T-cell (primary cell): ENCODE measurements at places on chromosomes 3 and 15. TPM values are rescaled to one million over a fixed set of nuclear protein-coding genes. Genes with fewer than 3 reads are reported as not detected.

- DNase-seq: no peak
- H3K4me1 ChIP-seq: no peaks in the 10 kb centered on the region
- H3K36me3 ChIP-seq: peaks cover 64% of the 10 kb centered on the region
- no peak overlapping the region for H3K27ac ChIP-seq
Measured at GRCh38 chr3:37301980-37302708, 127.8 kb upstream of the LRRFIP2 start.

- DNase-seq: no peak
- H3K36me3 ChIP-seq: no peaks in the 10 kb centered on the region
- no peak overlapping the region for H3K4me3 ChIP-seq
- H3K4me1 ChIP-seq: peaks cover 21% of the 10 kb centered on the region
Measured at GRCh38 chr15:85318732-85319076, 61.7 kb upstream of the AKAP13 start.

GRCh38 chr3:141083836-141084649 lies 32.9 kb downstream of the SPSB4 start:
- H3K4me1 ChIP-seq: no peaks in the 10 kb centered on the region
- H3K36me3 ChIP-seq: no peaks in the 10 kb centered on the region
- H3K27ac ChIP-seq: no peak overlapping the region
- no peaks in the 10 kb centered on the region for H3K27me3 ChIP-seq
- no peak overlapping the region for H3K4me3 ChIP-seq

DNA sequence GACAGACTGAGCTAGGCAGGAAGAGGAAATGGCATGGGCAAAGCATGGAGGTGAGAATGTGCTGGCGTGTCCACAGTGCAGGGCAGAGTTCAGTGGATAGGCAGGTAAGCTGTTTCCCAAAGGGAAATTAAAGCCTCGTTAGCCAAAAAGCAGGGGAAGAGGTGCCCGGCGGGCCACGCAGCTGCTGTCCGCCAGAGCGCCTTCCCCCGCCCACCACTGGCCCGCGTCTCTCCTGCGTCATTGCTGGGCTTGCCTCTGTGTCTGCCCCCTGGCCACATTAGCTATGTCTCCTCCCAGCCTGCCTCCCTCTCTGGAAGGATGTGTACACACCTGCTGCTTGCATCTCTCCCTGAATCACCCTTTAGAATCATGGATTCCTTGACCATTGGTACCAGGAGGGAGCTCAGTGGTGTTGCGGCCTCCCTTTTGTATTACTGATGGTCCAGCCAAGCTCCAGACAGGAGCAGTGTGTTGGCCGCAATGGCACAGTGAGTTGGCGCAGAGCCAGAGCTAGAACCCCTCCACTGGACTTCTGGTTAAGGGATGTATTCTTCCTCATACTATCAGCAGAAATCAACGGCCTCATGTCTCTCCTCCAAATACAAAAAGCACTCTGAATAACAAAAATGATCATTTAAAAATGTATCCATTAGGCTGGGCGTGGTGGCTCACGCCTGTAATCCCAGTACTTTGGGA lies 26.6 kb downstream of the SLC28A1 start:
- peaks cover 22% of the 10 kb centered on the region for H3K27me3 ChIP-seq
- H3K27ac ChIP-seq: no peak overlapping the region
- H3K4me1 ChIP-seq: no peaks in the 10 kb centered on the region

DNA sequence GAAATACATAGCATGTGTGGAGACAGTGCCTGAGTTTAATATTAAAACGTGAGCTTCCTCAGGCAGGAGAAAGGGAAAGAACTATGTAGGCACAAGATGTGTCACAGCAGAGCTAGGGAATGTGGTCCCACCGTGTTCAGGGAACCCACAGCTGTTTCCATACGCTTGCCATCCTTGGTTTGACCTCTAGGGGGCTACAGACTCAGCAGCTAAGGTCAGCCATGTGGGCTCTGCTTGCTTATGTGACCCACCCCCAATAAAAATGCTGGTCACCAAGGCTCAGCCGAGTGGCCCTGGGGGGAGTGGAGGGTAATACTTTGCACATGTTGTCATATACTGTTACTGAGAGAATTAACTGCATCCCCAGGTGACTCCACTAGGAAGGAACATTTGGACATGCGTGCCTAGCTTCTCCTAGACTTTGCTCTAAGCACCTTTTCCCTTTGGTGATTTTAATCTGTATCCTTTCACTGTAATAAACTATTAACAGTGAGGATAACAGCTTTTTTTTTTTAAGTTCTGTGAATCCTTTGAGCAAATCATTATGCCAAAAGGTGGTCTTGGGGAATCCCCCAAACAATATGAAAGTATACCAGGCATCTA lies 3.3 kb downstream of the TUBGCP5 start:
- no peak overlapping the region for H3K27ac ChIP-seq
- H3K27me3 ChIP-seq: peaks cover 4% of the 10 kb centered on the region
- no peak overlapping the region for H3K4me3 ChIP-seq

DNA sequence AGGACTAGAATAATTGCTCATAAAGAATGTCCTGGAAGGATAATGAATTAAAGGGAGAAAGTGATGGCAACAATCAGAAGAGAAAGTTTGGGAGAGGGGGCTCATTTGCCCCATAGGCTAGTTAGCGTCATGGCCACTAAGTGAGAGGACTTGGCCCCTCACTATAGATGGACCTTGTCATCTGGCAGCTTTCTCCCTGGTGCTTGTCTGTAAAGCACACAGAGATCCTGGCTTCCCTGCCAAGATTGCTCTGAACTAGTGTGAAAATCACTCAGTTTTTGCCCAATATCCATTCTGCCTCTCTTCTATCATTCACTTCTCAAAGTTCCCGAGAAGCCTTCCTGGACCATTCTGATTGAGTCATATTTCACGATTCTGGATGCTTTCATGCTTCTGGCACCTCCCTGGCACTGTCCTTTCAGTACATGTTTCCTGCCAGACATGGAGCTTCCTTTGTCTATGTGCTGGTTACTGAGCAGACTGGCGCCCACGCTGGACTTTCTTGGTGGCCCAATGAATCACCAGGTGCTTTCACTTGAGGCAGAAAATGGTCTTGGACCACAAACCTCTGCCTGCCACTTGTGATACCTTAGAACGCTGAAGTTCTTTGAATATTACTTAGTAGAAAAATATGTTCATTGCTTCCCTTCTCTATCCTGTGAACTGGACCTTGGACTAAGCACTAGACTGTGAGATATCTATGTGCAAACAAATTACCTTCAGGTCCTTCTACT lies 709.6 kb upstream of the CFAP20DC start:
- no peak overlapping the region for H3K27ac ChIP-seq
- no peak for DNase-seq
- H3K4me1 ChIP-seq: peaks cover 9% of the 10 kb centered on the region
- H3K36me3 ChIP-seq: no peaks in the 10 kb centered on the region

DNA sequence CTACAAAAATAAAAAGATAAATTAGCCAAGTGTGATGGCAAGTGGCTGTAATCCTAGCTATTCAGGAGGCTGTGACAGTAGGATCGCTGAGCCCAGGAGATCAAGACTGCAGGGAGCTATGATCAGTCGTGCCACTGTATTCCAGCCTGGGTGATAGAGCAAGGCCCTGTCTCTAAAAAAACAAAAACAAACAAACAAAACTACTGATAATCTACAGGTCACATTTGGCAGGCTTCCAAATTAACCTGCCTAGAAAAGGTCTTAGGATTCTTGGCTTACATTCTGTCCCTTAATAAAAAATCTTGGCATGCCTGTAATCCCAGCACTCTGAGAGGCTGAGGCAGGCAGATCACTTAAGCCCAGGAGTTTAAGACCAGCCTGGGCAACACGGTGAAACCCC lies 33.4 kb upstream of the SETD2 start:
- DNase-seq: no peak
- H3K27ac ChIP-seq: no peak overlapping the region
- no peaks in the 10 kb centered on the region for H3K27me3 ChIP-seq
- H3K4me3 ChIP-seq: no peak overlapping the region
- H3K36me3 ChIP-seq: no peaks in the 10 kb centered on the region

DNA sequence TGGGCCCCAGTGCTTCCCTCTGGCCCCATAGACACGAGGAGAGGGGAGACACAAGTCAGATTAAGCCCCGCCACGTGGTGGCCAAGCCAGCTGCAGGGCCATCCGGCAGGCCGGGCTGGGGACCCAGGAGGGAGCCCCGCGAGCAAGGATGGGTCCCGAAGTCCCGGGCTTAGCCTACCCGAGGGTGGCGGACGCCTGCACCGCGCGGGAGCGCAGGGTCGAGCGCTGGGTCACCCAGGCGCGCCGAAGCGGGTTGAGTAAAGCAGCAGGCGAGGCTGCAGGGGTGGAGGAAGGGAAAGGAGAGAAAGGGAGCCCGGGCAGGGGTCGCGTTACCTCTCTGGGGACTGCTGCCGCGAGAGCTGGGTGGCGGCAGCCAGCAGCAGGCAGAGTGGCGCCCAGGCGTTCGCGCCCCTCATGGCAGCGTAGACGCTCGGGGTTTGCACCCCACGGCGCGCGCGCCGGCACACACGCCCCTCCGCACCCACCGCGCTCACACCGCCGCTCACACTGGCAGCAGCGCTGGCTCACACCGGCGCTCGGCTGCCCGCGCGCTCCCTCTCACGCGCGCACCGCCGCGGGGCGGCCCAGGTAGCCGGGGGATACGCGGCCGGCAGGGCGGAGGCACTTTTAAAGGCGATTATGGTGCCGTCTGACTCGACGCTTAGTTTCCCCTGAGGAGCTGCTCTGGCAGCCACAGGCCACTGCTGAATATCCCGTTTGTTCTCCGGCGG lies at the start of gene PCOLCE2:
Gene PCOLCE2, minus strand, starts transcription at position 603 of the 731 bp plus-strand sequence. Its CDS starts 187 bp downstream, at position 416.
- peaks cover 11% of the 10 kb centered on the region for H3K27me3 ChIP-seq
- no peak within 1 kb of the TSS for H3K4me3 ChIP-seq
- no peak for DNase-seq
- H3K27ac ChIP-seq: no peak within 1 kb of the TSS
- H3K36me3 ChIP-seq: no peaks in the 10 kb centered on the region

GRCh38 chr3:136650461-136650860 lies 101.7 kb downstream of the STAG1 start:
- no peak overlapping the region for H3K27ac ChIP-seq
- no peak overlapping the region for H3K4me3 ChIP-seq
- H3K36me3 ChIP-seq: no peaks in the 10 kb centered on the region
- peaks cover 2% of the 10 kb centered on the region for H3K4me1 ChIP-seq

GRCh38 chr15:44545913-44546802 lies 9.2 kb downstream of the EIF3J start:
- no peaks in the 10 kb centered on the region for H3K36me3 ChIP-seq
- DNase-seq: no peak
- H3K4me1 ChIP-seq: peaks cover 28% of the 10 kb centered on the region
- H3K4me3 ChIP-seq: no peak overlapping the region
- no peaks in the 10 kb centered on the region for H3K27me3 ChIP-seq

DNA sequence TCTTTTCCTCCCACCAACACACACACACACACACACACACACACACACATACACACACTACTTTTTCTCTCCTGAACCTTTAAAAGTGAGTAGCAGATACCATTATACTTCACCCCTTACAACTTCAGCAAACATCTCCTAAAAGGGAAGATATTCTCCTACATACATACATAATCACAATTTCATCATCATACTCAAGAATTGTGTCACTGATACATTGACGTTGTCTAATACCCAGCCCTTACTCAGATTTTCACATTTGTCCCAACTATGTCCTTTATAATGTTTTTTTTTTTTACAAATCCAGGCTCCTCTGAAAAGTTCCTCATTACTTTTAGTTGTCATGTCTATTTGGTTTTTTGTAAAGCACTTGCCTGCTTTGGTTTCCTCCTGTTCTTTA lies 18.5 kb downstream of the ABHD6 start:
- peaks cover 12% of the 10 kb centered on the region for H3K36me3 ChIP-seq
- peaks cover 2% of the 10 kb centered on the region for H3K4me1 ChIP-seq
- DNase-seq: no peak
- H3K27me3 ChIP-seq: no peaks in the 10 kb centered on the region
- no peak overlapping the region for H3K27ac ChIP-seq

Gene CKMT1A
- not detected for total RNA-seq

Gene ACTC1
- total RNA-seq: not detected

Gene CHDH
- total RNA-seq: 0.72 TPM
